Stimulated activated naive CD8-positive, alpha-beta T cell treated with anti-CD3 and anti-CD28 coated beads, Interleukin-15, Interleukin-2, amounts not matched to agents 100 U/mL and 50 U/mL, for 24 hours (primary cell): ENCODE measurements at places on chromosomes 1 and 21.
A peak's percentile ranks its signal among the peaks of the same experiment; 100 is the strongest.

DNA sequence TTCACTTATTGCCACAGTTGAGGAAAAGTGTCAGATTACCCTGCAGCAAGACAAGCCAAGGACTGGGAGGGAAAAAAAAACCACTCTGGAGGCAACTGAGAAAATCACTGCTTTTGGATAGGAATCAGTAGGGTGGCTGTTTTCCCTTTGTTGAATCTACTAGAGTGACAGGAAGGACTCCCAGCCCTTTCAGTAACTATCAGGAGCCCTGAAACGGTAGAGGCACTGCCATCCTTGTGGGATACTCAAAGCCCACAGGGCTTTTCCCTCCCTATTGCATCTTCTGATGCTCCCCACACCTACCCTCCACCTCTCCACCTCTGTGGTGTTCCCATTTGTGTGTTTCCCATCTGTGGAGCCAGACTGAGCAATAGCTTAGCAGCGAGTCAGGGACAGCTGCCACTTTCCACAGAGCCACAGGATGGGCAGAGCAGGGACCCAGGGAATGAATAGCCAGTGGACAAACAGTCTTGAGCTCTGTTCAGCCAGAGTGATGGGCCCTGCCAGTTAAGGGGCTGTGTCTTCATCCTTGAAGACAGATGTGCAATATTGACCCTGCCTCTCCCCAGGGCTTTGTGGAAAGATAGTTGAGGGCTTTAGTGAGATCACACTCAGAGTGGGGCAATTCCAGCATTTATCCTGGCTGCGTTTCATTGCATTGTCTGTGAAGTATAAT is 13.9 kb downstream of the UBIAD1 start:
- DNase-seq: no peak

DNA sequence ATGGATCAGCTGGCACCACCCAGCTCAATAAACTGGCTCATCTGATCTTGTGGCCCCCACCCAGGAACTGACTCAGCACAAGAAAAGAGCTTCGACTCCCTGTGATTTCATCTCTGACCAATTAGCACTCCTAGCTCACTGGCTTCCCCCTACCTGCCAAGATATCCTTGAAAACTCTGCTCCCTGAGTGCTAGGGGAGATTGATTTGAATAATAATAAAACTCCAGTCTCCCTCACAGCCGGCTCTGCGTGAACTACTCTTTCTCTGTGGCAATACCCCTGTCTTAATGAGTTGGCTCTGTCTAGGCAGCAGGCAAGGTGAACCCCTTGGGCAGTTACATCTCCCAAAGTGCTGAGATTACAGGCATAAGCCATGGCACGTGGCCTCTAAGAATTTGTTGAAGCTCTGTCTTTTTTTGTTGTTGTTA is 11.8 kb upstream of the RHBDL2 start:
- DNase-seq: no peak

- no peak for DNase-seq
Measured at GRCh38 chr1:21704145-21704544, 35.0 kb upstream of the RAP1GAP start.

GRCh38 chr1:105396001-105396400 is 1646.3 kb downstream of the AMY1C start:
- DNase-seq: no peak

GRCh38 chr1:167542109-167543032 is 11.2 kb downstream of the CREG1 start:
- DNase-seq: no peak

GRCh38 chr1:8201331-8201861 is 116.5 kb upstream of the SLC45A1 start:
- DNase-seq: no peak

DNA sequence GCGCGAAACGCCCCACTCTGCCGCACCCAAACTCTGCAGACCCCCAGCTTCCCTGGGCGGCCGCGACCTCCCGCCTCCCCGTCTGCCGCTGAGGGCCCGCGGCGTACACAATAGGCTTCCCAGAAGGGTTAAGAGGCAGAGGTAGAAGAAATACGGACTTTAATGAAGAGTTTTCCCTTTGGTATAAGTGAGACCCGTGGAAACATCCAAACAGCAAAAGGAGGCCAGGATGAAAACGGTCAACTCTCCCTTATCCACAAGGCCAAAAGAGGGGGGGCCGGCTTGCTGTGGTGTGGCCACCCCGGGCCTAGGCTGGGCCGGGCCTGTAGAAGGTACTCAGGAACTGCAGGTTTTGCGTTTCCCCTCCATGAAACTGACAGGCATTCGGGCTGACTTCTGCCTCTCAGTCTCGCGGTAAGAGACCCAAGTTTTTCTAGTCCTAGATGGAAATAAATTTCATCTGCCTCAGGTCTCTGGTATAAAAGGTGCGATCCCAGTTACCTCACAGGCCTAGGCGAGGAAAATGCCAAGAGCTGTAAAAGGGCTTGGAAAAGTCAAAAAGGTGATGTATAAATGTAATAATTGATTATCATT is 671 bp upstream of the PYGO2 start:
- no peak for DNase-seq

GRCh38 chr1:6587261-6588005 is 7.6 kb downstream of the ZBTB48 start:
- no peak for DNase-seq

DNA sequence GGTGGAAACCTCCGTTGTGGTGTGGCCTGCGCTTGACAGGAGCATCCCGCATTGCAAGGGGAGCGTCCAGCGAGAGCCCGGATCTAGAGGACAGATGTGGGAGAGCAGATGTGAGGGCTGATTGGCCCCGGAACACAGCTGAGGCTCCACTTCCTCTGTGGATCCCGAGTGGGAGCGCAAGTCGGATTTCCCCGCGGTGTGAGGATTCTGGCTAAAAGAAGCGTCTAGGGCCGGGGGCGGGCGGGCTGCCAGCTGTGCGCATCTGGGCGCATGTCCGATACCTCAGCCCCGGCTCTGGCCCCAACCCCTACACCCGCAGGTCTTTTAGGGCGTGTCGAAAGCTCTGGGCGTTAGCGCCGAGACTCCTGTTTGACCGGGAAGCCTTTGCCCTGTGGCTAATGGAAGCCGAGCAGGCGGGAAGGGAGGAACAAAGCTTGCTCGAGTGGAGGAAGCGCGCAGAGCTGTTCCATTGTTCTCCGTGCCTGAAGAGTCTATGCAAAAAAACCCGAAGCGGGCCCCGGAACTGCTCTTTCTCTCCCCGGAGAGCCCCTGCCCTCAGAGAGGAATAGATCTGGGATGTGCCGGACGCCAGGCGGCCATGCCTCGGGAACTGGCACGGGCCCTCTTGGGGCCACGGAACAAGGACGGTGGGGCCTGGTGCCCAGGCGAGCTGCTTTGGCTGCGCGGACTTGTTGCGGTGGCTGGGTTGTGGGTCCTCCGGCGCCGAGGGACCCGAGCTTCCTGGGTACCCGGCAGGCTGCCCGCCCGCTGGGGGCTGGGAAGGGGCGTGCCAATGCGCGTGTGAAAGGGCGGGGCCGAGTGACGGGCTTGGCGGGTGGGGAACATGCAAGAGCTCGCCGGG is 111.1 kb downstream of the NAV1 start:
- peak; percentile 10 for DNase-seq

- no peak for DNase-seq
Measured at GRCh38 chr1:85274969-85275453, 1.4 kb downstream of the BCL10 start.

DNA sequence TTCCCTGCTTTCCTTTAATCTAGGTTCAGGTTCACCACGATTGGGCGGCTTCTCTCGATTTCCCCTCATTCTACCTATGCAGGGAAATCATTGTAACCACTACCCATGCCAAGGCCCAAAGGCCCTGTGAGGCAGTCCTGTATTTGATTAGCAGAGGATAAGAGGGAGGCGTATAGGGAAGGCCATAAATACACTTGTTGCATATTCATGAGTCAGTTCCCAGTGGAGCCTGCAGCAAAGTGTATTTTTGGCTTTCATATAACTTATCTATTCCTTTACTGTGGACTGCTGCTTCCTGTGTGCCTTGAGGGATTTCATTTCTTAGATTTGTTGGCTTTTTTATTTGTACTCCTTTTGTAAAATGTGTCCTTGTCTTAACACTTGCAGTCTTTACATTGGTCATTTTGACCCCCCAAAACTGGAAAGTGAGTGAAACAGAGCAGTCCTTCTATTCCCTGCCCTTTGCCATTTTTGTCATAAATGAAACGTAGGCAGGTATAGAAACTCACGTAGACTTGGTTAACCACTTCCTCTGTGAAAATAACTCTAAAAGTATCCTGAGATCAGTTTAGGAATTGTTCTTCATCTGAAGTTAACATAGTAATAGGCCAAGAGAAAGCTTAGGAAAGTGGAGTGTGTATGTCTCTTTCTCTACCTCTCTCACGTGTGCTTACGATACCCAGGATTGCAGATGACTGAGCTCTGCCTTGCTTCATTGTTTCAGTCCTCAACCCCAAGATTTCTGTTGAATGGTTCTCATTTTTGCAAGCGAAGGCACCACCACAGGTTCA is 19.6 kb upstream of the KCNQ4 start:
- DNase-seq: no peak

- DNase-seq: no peak
Measured at GRCh38 chr1:2640626-2641025, 7.8 kb upstream of the MMEL1 start.

DNA sequence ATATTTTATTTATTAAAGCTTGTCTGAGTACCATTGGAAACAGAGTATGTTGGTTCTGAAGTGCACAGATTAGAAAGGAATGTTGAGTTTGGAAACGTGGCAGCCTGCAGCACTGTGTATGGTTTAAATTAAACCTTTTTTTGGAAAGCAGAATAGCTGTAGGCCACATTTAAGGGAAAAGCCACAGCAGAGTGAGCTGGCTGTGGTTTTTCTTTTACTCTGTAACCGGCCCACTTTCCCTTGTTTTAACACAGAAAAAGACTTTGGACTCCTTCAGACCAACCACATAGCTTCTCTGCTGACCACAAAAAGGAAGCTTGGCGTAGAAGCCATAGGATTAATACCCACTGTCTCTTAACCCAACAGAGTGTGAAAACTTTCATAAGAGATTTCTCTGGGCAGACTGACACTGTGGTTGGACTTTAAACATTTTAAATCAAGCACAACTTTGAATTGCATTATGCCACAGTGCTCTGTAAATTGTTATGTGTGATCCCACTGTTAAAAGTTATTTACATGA is 75.2 kb downstream of the NFIA start:
- peak; percentile 5 for DNase-seq

DNA sequence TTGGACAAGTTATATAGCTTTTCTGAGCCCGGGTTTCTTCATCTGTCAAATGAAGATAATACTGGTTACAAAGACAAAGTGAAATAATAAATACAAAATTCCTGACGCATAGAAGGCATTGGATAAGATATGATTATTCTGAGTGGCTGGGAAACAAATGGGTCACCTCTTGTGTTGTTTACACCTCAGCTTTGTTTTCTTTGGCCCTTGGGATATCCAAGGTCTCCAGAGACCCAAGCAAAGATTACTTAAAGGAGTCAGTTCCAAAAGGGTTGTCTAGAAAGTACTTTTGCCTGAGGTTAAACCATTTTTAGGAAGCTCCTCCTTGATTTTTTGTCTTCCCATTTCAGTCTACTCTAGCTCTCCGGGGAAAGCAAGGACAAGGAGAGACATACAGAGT is 9.7 kb downstream of the KHDRBS1 start:
- DNase-seq: no peak

GRCh38 chr1:17847111-17847510 is 92.0 kb downstream of the ACTL8 start:
- DNase-seq: no peak

- no peak for DNase-seq
Measured at GRCh38 chr21:35212393-35213127, 163.5 kb upstream of the RUNX1 start.

DNA sequence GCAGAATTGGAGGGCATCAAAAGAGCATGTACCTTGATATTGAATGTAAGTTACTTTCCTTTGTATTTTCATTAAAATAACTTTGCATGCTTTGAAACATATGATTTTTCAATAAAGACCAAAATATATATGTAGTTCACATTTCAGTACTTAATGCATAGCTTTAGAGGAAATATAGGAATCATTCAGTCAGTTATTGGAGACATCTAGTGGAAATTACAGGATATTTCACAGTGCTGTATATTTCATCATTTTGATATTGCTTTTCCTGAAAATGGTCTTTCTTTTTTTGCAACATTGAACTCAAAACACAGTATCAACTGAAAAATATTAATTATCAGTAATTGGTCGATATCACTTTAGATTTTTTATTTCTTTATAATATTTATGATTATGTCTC is 375.8 kb downstream of the NCAM2 start:
- DNase-seq: no peak

DNA sequence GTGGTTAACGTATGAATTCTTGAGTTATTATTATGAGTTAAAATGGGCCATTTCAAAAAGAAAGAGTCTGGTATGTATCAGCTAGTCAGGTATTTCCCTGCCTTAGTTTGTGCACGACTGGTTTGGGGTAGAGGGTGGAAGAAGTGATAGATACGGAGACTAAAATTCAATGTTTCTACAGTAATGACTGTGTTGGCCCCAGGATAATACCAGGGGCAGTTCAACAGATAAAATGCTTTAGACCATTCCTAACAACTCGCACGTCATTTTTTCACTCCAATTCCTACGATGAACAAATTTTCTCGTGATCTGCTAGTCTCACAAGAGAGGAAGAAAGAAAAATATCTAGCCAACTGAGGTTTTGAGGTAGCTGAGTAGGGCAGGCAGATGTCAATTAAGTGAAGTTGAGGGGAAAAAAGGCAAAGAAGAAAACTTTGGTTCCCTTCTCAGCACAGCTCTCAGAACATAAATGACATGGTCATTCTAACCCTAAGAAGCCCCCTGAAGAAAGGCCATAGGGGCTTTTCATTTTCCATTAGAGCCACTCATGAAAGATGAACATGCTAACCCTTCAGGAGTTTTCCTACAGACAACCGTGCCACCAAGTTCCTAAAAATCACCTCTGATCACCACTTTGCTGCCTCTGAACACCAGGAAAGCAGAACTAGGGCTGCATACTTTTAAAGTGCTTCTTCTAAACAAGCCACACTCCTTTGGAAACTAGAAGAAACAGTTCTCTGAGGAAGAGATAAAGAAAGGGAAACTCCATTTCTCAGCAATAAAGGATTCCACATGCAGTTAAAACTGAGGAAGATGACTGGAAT is 5.6 kb downstream of the MCOLN2 start:
- no peak for DNase-seq

DNA sequence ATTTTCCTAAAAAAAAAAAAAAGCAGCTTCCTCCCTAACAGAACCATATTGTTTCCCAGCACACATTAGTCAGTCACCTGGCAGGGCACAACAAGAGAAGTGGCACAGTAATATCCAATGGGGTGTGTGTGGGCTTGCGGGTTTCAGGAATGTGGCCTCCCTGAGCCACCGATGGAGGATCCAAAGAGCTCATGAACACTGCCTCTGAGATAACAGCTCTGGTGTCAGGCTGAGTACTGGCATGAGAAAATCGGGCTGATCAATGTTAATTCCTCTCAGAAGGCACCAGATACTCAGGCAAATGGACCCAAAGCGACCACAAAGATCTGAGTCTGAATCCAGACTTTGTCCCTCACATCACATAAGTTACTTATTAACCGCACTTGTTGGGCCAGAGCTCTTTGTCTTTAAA is 2.2 kb upstream of the LYPD8 start:
- no peak for DNase-seq

GRCh38 chr21:38958323-38958705 is 152.6 kb downstream of the ETS2 start:
- no peak for DNase-seq
